Stimulated activated CD8-positive, alpha-beta memory T cell treated with anti-CD3 and anti-CD28 coated beads, Interleukin-12 subunit alpha, Interleukin-12 subunit beta, amount 100 ng/mL, for 4 hours (primary cell): ENCODE measurements at places on chromosomes 3 and 15.

- DNase-seq: no peak
Measured at GRCh38 chr15:39852250-39852649, 67.8 kb downstream of the GPR176 start.

DNA sequence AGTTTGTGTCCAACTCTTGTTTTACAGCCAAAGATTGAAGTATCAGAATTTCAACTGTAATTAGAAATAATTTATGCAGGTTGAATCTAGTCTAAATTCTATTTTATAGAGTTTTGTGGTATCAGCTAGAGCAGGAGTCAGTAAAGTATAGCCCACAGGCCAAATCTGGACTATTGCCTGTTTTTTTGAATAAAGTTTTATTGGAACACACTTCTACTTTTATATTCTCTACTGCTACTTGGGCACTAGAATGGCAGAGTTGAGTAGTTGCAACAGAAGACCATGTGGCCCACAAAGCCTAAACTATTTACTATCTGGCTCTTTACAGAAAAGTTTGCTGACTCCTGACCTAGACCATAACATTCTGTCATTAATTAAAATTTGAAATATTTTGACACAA is 36.3 kb downstream of the TFG start:
- no peak for DNase-seq

DNA sequence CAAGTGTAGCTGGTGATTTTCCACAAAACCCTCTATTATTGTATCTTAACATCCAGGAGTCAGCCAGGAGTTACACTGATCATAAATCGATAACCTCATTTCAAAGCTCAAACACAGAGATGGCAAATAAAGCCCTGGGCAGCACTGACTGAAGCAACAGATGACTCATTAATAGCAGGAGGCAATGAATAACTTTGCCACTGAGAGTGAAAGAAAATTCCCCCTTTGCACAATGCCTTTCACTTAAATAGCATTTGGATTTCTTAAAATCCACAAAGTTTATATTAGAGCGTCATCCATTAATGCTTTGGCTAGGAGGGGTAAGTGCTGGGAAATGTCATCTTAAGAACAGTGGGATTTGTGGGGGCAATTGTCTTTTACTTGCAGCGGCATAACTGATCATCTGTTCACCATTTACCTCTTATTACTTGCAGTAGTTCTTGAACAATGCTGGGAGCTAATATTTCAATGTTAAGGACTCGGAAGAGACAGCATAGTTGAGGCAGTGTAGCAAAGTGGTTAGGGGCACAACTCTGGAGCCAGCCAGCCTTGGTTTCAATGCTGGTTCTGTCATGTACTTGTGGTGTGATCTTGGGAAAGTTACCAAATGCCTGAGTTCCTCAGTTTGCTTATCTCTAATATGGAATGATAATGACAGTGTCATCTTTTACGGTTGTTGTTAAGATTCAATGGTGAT is 630.4 kb upstream of the TBL1XR1 start:
- no peak for DNase-seq

DNA sequence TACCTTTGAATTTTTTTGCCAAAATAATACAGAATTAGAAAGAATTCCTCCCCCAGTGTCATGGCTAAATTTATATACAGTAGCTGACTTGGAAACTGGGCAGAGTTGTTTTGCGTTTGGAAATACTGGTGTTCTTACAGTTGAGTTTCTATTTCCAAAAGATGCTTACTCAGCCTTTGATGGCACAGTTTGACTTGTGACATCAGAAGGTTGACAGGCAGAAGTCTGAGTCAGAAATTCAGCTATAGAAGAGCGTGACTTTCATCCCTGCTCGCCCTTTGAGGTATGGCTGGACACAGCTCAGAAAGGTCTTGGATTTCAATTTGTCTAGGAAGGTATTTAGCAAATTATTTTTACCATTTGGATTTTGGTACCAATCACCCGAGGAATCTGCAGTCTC is 175.8 kb downstream of the VGLL4 start:
- no peak for DNase-seq

DNA sequence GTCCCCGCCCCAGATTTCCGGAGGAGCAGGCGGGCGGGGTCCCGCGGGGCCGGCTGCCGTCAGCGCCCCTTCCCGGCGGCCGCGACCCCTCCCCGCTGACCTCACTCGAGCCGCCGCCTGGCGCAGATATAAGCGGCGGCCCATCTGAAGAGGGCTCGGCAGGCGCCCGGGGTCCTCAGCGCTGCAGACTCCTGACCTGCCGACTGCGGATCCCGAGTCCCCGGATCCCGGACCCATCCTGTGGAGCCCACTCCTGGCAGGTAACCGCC is at the start of gene TRH:
Gene TRH, plus strand, starts transcription at position 157 of the 269 bp plus-strand sequence. CDS start 1,097 bp downstream, outside the sequence.
- no peak for DNase-seq

DNA sequence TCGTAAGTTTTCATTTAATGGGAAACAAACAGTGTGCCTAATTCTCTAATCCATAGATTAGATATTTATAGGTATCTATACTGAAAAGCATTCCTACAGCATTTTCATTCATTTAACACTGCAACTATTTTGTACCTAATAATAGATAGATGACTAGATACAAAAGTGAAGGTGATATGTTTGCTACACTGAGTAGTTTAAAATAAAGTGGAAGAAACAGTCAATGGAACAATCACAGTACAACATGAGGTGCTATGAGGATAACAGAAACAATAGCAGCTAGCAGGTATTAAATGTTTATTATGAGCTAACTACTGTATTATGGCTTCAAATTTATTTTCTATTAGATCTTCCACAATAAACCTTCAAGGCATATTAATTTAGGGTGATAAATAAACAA is 31.1 kb upstream of the ANXA2 start:
- no peak for DNase-seq

DNA sequence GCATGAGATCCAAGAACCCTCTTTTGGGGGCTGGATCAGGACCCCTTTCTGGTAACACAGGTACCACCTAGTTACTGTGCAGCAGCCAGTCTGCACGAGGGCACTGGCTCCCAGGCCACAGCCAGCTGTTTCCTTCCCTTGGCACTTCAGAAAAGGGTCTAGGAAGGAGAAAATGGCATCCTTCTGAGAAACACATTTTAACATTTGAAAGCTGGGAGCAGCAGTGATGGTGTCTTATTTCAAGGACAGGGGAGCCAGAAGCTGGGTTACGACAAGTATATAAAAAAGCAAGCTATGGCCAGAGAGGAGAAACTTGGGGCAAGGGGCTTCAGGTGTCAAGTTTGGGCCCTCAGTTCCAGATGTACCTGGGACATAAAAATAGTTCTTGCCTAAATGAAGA is 282.8 kb downstream of the CTNNB1 start:
- DNase-seq: no peak

- no peak for DNase-seq
Measured at GRCh38 chr3:22175947-22176346, 424.9 kb upstream of the ZNF385D start.

DNA sequence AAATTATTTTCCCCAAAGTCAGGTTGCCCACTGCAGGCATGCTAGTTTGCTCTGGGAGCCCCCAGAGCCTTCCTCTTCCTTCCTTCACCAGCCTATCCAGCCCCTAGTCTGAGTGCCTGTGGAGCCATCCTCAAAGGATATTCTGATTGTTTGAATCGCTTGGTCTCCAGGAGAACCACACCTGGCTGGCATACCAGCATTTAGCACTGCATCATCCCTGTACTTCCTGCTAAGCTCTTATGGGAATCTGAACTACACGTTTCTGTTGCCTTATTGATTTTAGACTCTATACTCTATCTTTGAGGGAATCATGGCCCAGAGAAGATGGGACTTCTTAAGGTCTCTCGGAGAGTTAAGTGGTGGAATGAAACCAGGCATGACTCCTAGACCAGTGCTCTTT is 26.3 kb downstream of the ZBTB38 start:
- no peak for DNase-seq

GRCh38 chr3:107644631-107645030 is 121.9 kb downstream of the BBX start:
- no peak for DNase-seq

- DNase-seq: no peak
Measured at GRCh38 chr15:100889385-100890050, 9.9 kb downstream of the ALDH1A3 start.

- DNase-seq: no peak
Measured at GRCh38 chr3:39937874-39938273, 128.5 kb downstream of the MYRIP start.

DNA sequence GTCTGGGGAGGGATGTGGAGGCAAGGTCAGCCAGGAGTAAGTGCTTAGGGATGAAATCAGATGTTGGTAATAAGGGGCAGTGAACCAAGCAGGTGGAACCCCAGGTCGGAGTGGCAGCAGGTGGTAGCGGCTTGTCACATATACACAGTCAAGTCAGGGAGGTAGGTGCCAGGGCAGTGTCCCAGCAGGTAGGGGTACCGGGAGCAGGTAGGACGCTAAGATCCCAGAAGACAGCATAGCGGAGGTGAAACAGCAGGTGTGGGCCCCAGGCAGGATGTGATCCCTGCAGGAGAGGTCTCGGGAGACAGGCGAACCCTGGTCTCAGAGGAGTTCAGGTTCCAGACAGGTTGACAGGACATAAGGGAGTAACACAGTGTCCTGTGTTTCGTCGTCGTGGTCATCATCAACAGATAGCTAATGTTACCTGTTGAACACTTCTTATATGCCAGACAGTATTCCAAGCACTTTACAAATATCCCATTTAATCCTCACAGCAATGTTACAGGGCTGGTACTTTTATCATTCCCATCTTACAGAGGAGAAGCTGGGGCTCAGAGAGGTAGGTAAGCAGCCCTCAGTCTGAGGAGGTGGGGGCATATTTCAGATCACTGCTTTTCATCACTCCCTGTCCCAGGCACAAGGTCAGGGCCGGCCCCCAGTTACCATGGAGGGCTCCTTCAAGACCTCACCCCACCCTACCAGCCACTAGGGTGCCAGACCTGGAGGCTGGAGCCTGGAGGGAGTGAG is 241.6 kb downstream of the UACA start:
- no peak for DNase-seq
